HCT116 (cell line): ENCODE measurements at places on chromosomes 7 and 10.

- DNase-seq: peak; percentile 6
Measured at GRCh38 chr7:51639661-51640334, 323.2 kb upstream of the COBL start.

DNA sequence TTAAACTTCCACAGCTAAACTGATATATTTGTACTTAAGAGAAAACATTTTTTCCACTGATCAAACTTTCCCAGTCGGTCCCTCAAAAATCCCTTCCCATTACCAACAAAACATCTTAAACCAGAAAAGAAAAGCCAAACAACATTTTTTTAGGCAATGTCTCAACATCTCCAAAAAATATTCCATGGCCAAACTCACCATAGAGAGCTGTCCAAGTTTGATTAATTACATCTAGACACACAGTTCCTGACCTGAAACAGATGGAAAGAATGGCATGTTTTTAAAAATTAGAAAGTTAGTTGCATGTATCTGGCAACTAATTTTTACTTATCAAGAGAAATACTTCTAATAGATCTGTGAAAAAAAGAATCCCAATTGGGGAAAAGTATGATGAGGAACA, 95.4 kb downstream of the UBE2H start:
- no peak for DNase-seq

GRCh38 chr10:102661658-102662028, 17.4 kb downstream of the TRIM8 start:
- no peak for DNase-seq

DNA sequence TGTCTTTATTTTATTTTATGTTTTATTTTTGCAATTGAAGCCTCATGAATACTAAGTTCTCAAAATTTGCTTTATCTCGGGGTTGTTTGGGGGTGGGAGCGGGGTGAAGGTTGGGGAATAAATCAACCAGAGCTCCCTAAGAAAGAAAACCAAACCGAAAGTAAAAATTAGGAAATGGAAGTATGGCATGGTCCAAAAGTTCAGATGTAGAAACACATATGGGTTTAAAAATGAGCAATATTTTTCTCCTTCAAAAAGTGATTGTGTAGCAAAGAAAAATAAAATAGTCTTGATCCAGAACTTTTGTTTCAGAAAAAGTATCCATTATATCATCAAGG, 177.4 kb upstream of the PLXDC2 start:
- DNase-seq: no peak

DNA sequence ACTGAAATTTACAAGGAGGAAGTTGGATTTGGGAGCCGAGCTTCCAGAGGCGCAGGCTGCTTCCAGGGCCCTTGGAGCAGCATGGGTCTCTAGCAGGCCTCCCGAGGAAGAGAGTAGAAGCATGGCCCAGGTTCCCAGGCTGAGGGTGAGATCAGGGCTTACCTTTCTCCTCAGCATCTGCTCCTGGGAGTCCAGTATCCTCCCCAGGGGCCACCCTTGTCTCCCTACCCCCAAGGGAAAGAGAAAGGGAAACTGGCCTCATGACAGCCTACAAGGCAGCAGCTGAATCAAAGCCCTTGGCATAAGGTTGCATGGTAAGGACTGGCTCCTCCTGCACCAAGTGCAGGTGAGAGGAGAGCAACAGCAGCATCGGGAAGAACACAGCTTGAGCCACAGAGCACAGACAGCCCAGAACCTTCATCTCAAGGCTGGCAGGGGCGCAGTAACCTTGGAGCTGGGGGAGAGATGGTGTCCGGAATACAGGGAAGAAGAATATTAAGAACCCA, 114.5 kb downstream of the MARCHF5 start:
- no peak for DNase-seq

DNA sequence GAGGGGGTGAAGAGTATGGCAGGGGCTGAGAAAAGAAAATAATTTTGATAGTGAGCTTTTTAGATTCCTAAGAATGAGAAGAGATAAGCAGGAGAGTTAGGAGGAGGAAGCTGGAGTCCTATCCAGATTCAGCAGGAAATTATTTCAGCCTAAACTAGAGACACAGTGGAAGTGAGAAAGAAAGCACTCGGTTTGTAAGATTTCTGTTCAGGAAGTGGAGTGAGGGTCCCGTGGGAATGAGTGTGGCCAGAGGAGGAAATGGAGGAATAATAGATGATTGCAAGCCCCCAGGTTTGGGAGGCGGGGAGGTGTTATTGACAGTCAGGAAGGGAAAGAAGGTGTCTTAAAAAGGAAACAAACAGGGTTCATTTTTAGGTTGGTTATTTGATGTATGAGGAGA, 84.8 kb upstream of the NRP1 start:
- DNase-seq: no peak

DNA sequence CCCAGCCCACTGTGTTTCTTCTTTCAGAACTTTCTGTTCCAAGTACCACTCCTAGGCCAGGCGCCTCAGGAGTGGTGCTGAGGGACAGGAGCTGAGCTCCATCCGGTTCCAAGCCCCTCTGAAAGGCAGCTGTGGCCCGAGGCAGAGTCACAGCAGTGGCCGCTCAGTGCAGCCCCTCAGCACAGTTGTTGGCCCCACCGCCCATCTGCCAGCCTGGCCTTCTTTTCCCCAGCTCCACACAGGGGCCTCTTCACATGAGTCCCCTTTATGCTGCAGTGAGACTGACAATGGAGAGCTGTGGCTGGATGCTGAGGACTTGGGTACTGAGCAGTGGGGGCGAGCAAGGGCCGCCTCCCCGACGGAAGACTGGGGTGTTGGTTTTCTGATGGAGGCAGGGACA, 9.5 kb downstream of the BUD31 start:
- no peak for DNase-seq

DNA sequence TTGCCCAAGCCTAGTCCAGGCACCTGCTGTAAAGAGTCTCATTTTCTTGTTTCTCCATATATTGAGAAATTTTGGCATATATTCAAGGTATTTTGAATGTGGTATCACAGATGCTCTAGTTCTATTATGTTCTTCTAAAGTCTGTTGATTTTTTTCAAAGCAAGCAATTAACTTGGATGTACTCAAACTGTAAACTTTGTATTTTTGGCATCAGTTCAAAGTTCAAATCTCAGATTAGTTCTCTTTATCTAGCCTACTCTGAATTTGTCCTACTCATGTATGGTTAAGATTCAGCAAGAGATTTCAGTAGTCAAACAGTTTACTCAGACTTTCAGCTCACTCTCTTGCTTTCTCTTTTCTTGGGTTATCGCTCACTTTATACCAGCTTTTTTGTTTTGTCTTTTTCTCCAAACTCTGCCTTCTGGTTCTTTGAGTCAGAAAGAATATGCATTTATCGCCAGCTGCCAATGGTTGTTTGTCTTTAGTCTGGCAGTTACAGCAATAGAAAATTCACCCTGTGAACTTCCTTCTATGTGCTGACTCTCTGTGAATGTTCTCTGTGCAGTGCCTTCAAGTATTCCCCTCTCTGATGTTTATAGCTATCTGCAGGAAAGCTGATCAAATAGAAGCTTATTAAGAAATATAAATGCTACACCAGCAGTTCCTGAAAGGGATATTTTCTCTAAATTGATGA, 56.0 kb downstream of the ANKRD7 start:
- DNase-seq: no peak

DNA sequence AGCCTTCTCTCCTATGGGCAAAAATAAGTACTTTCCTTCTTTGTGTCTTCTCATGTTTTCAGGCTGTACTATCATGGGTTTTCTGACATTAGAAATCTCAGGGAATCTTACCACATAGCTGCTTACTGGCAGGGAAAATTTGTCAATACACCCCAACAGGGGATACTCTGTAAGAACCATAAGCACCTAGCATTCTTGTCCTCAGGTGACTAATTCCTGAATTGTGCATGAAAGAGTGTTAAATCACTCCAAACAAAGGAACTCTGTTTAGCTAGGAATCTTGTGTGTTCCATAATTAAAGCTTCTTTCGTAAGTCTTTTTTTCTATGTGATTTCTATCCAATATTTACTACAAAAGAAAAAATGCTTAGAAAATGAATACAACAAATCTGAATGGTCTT, 206.7 kb upstream of the POT1 start:
- DNase-seq: peak; percentile 32

- DNase-seq: no peak
Measured at GRCh38 chr7:43511029-43511428, 71.9 kb upstream of the STK17A start.

DNA sequence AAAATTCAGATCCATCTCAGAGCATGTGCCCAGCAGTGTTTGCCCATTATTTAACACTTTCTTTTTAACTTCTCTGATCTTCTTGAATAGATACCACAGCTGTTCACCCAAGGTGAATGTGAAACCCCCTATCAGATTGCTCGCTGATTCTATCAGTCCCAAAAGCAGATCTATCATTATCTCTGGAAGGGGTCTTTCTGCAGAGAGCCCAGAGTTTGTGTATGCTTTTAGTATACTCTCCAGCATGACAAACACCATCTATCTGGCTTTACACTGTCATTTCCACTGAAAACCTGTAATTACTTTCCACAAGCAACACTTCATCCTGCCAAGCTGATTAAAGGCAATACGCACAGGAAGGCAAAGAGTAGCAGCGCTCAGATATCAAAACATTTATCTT, 168.2 kb downstream of the CACNA2D1 start:
- no peak for DNase-seq

DNA sequence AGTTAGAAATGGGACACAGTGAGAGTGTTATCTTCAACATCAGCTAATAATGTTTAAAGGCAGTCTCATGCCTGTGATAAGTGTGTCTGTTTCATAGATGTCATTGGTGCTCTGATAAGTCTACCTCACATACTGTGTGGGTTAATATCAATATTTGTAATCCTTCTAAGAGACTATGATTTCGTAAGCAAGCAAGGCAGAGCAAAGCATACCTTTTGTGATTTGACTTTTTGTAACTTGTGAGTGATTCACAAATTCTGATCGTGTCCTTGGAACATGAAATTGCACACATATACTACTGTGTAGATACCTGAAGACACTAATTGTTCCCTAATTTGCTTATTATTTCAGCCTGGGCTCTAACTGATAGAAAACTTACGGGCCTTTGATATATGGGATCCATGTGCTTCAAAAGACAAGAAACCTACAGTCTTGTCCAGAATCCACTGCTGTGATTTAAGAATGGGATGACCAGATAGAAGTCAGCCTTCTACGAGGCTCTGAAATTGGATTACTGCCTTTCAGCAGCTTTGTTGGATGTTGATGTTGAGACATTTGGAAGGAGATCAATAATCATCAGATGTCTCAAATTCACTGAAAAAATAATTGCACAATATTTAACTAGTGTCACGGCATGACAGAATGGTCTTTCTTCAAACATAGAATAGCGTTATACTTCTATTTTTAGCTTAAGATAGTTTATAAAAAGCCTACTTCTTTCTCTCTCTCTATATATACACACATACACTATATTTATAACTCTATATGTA, 63.2 kb upstream of the KLF6 start:
- no peak for DNase-seq

DNA sequence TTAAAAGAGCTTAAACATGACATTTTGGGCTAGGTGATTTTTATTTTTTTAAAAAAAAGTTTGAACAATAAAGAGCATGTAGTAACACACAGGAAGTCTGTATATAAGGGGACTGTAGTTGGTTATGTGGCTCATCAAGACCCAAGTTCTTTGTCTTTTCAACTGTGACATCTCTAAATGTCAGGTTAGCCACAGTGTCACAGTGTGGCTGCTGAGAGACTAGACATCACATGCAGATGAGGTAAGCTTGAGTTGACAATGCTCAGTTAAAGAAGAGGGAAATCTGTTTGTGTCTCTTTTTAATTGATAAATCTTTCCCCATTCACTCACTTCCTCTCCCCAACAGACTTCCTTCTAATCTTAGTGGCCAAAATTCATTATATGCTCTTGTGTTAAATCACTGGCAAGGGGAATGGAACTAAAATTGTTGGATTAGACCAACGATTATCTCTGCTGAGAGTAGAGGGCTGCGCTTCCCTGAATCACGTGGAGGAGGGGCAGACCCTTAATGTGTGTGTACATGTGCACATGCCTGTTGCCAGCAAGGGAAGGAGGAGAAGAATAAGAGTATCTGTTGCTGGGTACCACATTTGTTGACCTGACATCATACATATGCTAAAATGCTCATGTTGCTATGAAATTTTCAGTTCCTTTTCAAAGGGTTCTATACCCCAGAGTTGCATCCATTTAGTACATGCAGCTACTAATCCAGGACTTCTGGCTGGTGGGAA, 78.3 kb downstream of the MMRN2 start:
- DNase-seq: no peak

DNA sequence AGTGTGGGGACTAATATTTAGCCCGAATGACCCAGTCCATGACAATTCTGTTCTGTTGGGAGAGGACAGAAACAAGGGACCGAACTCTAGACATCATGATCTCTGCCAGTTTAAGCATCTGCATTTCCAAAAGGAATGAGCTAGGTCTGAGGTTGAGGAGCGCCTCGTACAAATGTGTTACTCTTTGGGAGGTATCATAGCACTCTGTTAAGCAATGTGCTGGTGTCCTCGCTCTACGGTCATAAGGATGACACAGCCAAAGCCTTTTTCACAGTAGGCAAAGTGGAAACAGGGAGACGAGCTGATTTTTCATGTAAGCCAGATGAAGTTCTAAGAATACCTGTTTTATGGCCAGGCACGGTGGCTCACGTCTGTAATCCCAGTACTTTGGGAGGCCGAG, 15.4 kb upstream of the CCDC3 start:
- no peak for DNase-seq

- DNase-seq: no peak
Measured at GRCh38 chr7:18952846-18953245, 164.6 kb downstream of the TWIST1 start.

GRCh38 chr7:9204571-9204970, 771.2 kb downstream of the NXPH1 start:
- no peak for DNase-seq

GRCh38 chr7:19181634-19182033, 36.4 kb upstream of the FERD3L start:
- DNase-seq: no peak

- DNase-seq: peak; percentile 44
Measured at GRCh38 chr7:145036604-145037405, 201.0 kb upstream of the TPK1 start.

DNA sequence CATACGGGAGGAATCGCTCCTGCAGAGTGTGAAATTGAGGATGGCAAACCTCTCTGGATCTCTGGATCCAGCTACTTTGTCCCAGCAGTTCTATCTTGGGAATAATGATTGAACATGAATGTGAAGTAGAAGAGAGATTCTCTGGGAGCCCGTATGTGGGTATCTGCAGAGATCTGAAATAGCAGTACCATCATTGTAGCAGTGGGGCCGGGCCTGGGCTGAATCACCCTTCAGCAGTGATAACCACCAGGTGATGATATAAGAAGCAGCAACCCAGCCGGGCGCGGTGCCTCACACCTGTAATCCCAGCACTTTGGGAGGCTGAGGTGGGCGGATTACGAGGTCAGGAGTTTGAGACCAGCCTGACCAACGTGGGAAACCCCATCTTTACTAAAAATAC, 51.9 kb downstream of the SKIDA1 start:
- DNase-seq: no peak

GRCh38 chr7:130900471-130901076, 166.6 kb upstream of the KLF14 start:
- no peak for DNase-seq
